ENCODE measurements at places on chromosomes 2 and 18.

GRCh38 chr2:80403081-80403480 is 98.5 kb upstream of the LRRTM1 start:
- DNase-seq: no peak

DNA sequence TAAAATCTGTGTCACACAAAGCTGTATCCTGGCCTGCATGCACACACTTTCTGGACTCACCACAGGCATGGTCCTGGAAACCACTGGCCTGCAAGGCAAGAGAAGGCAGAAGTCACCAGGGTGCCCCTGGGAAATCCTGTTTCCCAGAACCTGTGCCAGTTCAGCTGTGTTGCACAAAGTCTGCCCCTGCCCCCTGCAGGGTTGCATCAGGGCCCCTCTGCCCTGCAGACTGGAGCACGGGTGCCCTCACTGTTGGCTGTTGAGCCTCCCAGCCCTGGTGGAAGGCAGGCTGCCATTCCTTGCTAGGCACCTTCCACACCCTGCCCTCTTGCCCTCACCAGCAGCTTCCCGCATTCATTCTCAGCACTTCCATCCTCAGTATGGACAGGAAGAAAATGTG is 18.0 kb upstream of the TUBB6 start:
- no peak for DNase-seq

GRCh38 chr2:127645395-127646291 is at the start of gene GPR17:
GPR17 (plus strand) TSS chr2:127646153; CDS start chr2:127650736, 4,583 bp downstream.
- DNase-seq: no peak

DNA sequence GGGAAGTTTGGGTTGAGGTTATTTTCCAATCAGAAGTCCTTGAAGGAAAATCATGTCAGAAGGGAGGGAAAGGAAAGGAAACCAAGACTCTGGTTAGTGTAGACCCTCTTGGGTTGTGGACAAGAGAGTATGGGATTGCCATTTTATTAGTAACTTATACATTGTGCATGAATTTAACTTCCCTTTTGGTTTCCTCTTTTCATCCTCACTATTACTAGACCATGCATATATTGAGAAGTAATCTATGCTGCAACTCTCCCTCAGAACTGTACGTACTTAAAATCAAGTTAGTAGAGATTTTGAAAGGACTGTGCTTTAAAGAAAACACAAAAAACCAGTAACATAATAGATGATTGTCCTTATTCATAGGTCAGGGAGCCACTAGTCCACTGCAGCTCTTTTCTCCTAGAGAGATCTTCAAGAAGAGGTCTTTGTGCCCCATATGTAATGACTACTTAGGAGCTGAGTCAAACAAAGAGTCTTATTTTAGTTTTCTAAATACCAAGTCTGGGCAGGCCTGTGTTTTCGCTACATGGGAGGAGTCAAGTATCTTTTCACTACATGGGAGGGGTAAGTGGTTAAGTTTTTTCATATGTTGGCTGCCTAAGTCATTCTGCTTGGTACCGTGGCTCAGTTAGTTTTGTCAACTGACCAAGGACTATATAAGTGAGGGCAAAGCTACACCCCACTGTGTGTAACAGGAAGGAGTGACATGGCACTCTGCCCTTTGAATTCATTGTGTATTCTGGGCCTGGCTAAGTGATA is 25.2 kb upstream of the FAM117B start:
- DNase-seq: peak; percentile 30

DNA sequence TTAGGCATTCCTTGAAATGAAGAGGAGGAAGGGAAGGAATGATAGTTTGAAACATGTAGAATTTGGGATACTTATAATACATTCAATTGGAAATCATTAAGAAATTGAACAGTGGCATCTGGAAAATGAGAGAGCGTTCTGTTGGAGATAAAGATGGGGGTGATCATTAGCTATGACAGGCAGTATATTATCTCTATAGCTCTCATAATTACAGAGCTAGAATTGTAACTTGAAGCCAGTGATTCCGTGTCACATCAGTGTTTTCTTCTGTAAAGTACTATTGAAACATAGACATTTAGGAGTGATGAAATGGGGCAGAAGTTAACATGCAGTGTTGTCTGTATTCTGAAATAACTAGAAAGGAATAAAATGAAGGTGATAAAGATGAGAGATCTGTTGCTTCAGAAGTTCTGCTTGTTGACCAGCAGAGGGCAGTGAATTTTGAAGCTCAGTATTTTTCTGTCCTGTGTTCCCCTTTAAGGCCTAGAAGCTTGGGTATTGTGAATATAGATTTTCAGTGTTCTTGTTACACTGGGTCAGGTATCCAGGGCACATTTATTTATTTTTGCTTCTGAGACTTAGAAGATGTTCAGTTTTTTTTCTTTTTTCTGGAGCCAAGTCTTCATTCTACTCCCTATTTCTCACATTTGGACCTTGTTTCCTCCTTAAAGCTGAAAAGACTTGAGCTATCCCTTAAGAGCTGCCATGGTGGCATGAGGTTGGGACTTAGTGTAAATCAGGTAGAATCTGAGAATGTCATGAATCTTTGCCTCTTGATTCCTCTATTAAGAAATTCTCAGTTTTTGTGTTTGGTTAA is 157.4 kb downstream of the TAF4B start:
- no peak for DNase-seq

- DNase-seq: no peak
Observed at GRCh38 chr2:221778025-221778424, 205.9 kb upstream of the EPHA4 start.

GRCh38 chr2:8455236-8456150 is 226.4 kb upstream of the ID2 start:
- no peak for DNase-seq

DNA sequence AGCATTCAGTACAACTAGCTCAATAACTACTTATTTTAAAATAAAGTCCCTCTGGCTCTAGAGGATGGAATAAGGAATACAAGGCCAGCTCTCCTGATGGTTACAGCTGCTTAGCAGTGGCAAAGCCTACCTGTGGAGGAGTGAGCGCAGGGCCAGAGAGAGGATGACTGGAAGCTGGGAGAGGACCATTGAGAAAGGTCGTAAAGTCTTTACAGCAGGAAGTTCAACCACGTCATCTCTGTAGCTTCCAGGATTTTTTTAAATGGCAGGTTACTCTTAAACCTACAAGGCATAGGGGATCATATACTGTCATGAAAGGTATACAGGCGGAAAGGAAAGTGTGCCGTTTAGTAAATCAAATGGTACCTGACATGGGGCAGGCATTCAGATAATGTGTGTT is 26.3 kb downstream of the ANXA4 start:
- no peak for DNase-seq

GRCh38 chr2:177383935-177384334 is 8.6 kb upstream of the AGPS start:
- DNase-seq: no peak

- no peak for DNase-seq
Observed at GRCh38 chr2:104844807-104845551, 8.9 kb upstream of the POU3F3 start.

DNA sequence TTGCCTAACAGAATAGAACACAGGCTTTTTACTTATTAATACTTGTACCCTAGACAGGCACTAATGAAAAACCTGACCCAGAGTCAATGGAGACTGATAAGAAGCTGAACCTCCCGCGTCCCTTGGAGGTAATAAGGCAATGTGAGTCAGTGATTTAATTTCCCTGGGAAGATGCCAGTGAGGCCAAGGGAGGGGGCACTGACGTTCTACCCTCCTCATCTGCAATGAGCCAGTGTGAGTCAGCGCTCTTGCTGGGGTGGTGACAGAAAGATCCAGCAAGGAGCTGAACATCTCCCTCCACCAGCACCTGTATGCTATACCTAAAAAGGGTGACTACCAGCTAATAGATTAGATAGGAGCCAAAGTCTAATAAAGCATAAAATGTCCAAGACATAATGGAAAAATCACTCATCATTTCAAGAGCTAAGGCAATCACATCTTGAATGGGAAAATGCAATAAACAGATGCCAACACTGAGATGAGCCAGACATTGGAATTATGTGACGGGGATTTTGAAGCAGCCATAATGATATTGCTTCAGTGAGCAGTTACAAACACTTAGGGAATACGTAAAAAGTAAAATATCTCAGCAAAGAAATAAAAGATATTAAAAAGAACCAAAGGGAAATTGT is 116.9 kb downstream of the TPGS2 start:
- DNase-seq: no peak

Data from stimulated activated CD4-positive, alpha-beta T cell treated with anti-CD3 and anti-CD28 coated beads, Interleukin-1b, Interleukin-23, amount 100 ng/mL, for 48 hours (primary cell).